ENCODE measurements at places on chromosomes 7 and 10.

GRCh38 chr7:117587931-117588330 is 108.1 kb downstream of the CFTR start:
- no peak for DNase-seq

DNA sequence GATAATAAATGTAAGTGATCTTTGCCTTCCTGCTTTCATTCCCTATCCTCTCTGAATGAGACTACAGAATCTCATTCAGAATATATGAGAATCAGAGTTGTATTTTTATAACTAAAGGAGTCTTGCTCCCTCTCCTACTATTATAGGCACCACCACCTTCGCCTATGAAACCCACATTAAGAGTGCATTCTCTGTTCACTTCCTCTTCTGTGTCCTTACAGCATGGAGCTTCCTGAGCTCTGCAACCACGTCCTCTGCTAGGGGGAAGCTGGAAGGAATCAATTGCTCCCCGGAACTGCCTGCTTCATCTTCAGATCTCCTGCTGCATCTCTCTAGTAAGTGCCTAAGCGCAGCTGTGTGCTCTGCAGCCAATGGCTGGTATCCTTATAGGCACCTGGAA is 820.7 kb downstream of the GRID1 start:
- DNase-seq: no peak

DNA sequence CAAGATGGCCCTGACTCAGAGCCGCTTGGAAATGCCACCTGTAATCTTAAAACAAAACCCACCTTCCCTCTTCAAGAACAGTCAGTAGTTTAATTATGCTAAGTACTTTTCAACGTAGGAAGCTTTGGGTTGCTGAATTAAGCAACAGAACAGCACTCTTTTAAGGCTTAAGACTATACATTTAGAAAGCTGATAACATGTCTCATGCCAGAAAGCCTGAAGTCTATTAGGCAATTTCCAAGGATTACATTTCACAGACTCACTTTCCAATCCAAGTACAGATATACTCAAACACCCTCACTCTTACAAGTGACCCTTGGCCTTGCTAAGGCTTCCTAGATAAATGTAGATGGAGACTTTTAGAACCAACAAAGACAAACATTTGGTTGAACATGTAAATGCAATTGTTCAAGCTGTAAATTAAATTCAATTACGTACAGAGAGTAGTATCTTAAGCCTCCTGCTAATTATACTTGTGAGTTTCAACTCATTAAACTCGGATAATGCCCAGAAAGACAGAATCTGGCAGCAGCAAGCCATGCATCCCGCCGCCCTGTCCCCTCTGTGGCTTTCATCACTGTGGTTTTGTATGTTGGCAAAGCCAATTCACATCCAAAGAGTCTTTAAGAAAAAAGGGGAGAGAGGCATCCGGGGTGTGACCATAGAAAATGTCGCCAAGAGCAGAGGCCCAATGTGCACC is 283.1 kb upstream of the NRP1 start:
- DNase-seq: no peak

GRCh38 chr7:107579885-107580715 is at the start of gene BCAP29:
TSS of gene BCAP29 (plus strand) at chr7:107580246. CDS start at chr7:107580773, 527 bp downstream.
- peak; percentile 62 for DNase-seq

GRCh38 chr10:62037890-62038608 is 136.6 kb downstream of the ARID5B start:
- DNase-seq: no peak

DNA sequence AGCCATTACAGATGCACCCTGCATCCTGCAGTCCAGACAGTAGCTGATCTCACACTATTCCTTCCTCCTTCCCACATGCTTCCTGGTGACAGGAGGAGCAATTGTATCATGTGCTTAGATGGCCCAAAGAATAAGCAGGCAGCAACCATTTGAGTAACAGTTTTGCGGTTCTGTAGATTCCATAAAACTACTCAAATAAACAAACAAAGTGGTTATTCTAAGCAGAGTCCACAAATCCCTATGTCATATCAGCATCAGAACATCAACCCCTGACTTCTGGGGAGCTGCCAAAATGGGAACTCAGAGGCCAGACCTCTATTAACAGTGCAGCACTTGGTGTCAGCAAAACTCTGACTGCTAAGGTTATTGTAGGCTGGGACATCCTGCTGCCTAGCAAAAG is 226.0 kb downstream of the SORCS1 start:
- DNase-seq: no peak

DNA sequence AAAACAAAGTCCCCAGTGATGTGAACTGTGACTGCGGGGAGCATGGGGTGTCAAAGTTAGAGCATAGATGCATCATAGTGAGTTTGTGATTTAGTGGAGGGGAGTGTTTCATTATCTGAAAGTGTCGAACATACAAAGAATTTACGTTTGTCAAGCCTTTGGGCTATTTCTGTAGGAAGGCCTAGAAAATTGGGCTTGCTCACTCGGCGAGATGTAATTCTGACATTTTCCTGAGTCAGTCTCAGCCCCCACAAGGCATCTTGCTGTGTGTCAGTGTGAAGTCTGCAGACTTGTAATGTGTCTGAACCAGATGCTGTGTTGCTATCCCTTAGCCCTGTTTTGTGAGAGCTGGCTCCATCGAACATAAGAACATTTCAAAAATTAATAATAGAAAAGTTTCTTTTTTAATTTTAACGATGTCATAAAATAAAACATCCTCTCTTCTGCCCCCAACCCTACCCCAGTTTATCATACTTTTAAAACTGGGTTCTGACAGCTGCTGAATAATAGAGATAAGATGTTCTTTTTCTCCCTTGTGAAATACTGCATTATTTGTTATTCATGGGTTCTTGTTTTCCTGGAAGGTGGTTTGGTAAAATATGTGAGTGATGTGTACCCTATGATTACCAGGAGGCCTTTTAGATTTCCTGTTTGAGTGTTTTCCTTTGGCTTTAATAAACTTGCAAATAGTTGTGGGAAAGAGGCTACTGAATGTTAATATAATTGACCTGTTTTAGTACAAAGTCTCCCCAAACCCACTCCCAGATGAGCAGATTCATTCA is 207.4 kb downstream of the GPR158 start:
- no peak for DNase-seq

- DNase-seq: no peak
These were observed 10.0 kb upstream of the CRYGN start for GRCh38 chr7:151449990-151450389.

GRCh38 chr10:73850211-73850610 is 24.1 kb downstream of the CAMK2G start:
- DNase-seq: no peak

DNA sequence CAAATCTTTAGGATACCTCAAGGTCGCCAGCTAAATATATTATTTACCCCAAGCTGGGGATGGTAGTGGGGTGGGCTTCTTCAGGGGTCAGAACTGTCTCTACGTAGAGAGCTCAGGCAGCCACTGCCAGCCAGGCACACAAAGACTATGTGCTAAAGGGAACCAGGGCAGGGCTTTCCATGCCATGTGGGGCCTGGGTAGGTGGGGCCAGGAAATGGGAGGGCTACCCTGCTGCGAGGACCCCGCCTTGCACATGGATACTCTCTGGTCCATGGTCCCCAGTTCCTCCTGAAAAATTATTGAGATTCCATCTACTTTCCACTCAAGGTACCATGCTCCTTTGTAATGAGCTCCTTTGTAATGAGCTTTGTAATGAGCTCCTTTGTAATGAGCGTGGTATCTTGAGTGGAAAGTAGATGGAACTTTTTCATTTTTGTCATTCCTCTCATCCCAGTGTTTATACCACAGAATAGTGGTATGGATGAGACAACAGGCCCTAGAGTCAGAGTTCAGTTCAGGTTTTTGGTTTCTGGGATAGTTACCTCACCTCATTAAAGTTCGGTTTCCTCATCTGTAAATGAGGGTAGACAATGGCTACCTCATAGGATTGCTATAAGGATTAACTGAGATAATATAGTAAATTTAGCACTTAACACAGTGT is 5.8 kb downstream of the SYNPO2L start:
- no peak for DNase-seq

DNA sequence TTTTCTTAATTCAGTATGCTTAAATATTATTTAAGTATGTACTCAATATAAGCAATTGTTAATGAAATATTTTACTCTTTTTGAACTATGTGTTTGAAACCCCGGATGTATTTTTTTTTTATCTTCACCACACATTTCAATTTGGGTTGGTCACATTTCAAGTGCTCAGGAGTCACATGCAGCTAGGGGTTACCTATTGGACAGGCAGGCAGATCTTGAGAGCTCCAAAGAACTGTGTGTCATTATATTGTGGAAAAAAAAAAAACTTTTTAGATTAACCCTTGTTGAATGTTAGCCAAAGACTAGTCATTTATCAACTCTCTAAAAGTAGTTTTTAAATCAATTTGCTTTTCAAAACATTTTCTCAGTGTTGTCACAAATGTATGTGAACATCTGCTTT is 37.2 kb downstream of the IKZF1 start:
- no peak for DNase-seq

DNA sequence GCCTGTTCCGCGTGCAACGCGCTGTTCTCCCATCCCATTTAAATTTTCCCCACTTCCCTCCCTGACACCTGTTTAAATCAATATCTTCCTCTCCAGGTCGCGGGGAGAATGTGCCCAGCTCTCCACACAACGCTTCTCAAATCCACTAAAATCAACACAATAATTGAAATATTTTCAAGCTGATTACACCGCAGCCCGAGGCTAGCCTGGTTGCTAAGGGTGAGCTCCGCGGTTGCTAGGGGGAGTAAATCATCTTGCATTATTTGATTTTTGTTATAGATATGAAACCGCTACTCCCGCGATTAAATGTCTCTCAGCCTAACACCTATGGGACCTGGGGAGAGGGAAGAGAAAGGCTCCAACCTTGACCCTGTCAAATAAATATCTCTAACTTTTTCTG is 36.2 kb downstream of the UNCX start:
- no peak for DNase-seq

DNA sequence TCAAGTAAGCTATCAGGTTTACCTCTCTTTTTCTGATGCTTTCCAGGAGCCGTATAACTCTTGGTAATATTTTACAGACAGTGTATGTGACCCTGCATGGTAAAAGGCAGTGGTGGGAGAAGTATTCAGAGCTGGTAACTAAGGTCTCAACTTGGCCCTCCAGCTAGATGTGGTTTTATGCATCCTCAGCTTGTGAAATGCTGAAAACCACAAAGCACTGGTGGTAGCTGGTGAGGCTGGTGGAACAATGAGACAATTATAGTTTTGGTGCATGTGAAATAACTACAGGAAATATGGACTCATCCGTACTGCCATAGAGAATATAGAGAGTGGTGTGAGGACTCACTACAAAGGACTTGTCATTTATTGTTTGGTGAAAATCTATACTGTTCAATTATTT is 383.0 kb upstream of the PCDH15 start:
- DNase-seq: no peak

- no peak for DNase-seq
These were observed 590.9 kb downstream of the LRMDA start for GRCh38 chr10:76022366-76022765.

- no peak for DNase-seq
These were observed 89.0 kb downstream of the AASS start for GRCh38 chr7:122055073-122055472.

DNA sequence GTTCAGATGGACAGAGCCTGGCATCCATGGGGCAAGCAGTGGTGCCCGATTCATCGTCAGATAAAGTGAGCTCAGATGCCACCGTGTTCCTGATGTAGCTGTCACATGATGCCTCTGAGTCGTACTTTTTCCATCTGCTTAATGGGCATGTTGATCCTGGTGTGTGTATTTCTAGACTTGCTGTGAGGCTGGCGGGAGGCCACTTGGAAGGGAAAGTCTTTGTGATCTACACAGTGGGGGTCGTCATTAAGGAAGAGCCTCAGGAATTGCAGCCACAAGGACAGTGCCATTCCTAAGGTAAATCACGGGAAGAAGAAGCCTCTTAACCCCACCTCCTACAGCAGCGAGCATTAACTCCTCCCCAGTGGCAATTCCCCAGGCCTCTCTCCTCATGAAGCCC is 63.0 kb downstream of the RGS10 start:
- DNase-seq: no peak

- DNase-seq: no peak
These were observed 14.9 kb upstream of the ANAPC16 start for GRCh38 chr10:72200883-72201282.

DNA sequence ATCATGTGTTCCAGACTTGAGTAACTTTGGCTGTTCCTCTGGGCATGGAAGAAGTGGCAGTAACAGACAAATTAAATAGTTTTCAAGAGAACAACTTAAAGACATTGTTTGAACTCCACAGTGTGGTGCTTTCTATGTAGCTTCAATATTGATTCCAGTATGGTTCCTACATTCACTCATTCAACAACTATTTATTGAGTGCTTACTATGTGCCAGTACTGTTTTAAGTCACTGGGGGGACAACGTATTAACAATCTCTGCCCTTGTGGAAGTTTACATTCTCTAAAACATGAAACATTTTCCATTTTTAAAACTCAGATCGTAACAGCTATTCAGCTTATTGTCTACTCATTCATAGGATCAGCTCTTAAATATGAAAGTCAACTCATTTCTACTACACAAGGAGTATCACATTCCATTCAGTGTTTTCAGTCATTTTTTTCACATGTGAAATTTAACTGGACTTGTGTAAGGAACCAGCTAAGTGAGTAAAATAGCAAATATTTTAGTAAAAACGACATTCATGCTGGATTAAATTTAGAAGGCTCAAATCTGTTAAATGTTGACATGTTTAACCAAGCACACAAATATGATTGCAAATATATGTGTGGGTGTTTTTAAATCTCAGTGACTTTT is 13.6 kb upstream of the CUBN start:
- DNase-seq: no peak

DNA sequence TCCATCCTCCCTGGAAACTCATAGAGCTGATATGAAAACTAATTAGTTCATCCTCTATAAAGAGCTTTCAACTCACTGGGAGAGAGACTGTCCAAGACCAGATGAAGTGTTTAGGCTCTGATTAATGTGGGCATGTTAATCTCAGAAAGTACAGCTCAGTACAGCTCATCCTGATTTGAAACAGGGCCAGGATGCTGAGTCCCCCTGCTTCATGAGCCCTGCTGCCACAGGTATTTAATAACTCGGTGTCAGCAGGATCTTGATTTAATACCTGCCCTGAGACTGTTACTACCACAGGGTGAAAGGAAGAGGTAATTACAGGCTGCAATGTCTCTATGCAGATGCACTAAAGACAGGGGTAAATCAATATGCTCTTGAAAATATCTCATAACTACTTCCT is 10.8 kb downstream of the LMOD2 start:
- no peak for DNase-seq

- no peak for DNase-seq
These were observed 132.9 kb upstream of the PLXDC2 start for GRCh38 chr10:19683356-19683755.

DNA sequence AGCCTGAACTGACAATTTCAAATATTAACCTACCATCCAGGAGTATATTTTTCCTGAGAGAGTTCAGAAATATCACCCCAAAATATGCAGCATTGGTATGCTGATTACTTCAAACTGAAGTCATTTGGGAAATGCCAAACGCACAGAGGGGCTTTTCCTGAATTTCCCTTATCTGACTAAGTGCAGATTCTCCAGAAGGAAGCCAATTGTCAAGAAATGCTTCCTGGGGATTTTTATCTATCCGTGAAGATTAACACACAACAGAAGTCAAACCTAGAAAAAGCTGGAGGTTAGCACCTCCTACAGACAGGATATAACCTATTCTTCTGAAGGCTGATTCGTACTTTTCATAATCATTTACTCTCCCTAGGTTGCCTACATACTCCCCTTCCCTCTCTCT is 91.0 kb downstream of the AKR1D1 start:
- DNase-seq: no peak

All from memory B cell (primary cell).